ENCODE measurements at places on chromosomes 1 and 21.

- no peak for DNase-seq
These were observed 242.6 kb downstream of the PTPRU start for GRCh38 chr1:29478879-29479278.

DNA sequence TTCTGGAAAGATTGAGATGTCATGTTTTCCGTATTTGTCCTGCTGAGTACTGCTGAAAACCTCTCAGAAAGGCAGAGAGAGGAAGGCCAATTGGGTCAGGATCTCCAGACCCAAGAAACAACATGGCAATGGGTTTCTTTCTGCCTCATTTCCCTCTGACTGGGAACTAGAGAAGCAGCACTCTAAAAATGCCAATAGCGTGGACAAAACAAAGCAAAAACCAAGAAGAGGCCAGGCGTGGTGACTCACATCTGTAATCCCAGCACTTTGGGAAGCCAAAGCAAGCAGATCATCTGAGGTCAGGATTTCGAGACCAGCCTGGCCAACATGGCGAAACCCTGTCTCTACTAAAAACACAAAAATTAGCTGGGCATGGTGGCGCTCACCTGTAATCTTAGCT is 18.3 kb downstream of the TNFRSF9 start:
- DNase-seq, result peak; percentile 36

DNA sequence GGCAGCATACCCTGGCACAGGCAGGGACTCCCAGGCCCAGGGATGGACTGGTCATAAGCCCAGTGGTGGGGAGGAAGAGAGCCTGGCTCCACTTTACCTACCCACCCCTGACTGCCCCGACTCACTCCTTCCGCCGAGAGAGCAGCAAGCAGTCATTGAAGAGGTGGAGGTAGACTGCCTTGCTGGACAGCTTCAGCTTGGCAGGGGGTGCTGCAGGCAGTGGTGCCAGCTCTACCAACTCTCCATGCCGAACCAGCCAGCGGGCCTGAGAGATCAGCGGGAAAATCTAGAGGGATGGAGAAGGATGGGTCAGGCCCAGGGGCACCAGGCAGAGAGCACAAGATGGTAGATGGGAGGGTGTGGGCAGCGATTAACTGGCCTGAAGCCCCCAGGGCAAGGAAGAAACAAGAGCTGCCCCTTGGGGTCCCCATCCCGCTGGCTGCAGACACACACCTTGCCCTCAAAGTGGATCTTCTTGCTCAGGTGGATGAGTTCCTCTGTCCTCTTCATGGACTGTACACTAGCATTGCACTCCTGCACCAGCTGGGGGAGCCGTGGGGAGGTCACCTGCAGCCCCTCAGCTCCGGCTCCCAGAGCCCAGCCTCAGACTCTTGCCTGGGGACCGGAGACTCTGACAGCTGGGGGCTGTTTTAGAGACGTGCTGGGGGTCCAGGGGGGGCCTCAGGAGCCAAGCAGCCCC is 7.7 kb downstream of the ARHGEF19 start:
- peak; percentile 47 for DNase-seq

- DNase-seq, result no peak
These were observed 31.9 kb downstream of the PUM1 start for GRCh38 chr1:31033598-31033997.

GRCh38 chr1:164250365-164250764 is 308.6 kb upstream of the PBX1 start:
- no peak for DNase-seq

DNA sequence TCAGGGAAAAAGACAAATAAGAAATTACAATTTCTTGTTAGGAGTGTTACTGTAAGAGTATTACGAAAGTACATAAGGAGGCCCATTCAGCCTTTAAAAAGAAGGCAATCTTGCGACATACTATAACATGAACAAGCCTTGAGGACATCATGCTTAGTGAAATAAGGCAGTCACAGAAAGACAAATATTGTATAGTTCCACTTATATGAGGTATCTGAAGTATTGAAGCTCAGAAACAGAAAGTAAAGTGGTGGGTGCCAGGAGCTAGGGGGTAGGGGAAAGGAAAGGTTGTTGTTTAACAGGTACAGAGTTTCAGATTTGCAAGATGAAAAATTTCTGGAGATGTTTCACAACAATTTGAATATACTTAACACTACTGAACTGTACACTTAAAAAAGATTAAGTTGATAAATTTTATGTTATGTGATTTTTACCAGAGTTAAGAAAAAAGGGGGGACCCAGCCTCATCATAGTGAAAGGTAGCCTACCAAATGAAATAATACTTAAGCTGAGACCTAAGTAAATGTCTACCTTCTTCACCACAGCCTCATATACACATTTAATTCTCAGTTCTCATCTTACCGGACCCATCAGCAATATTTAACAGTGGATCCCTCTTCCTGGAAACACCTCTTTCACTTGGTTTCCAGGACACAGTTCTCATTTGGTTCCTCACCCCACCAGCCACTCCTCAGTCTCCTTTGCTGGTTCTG is 19.5 kb downstream of the USP24 start:
- peak; percentile 70 for DNase-seq

- DNase-seq, result no peak
These were observed 17.6 kb downstream of the SOD1 start for GRCh38 chr21:31677047-31677446.

- no peak for DNase-seq
These were observed 4.9 kb downstream of the MIA3 start for GRCh38 chr1:222622765-222623164.

- DNase-seq, result no peak
These were observed 35.3 kb upstream of the DNASE2B start for GRCh38 chr1:84363019-84363418.

GRCh38 chr1:229344139-229344538 is 1.3 kb upstream of the CCSAP start:
- no peak for DNase-seq

DNA sequence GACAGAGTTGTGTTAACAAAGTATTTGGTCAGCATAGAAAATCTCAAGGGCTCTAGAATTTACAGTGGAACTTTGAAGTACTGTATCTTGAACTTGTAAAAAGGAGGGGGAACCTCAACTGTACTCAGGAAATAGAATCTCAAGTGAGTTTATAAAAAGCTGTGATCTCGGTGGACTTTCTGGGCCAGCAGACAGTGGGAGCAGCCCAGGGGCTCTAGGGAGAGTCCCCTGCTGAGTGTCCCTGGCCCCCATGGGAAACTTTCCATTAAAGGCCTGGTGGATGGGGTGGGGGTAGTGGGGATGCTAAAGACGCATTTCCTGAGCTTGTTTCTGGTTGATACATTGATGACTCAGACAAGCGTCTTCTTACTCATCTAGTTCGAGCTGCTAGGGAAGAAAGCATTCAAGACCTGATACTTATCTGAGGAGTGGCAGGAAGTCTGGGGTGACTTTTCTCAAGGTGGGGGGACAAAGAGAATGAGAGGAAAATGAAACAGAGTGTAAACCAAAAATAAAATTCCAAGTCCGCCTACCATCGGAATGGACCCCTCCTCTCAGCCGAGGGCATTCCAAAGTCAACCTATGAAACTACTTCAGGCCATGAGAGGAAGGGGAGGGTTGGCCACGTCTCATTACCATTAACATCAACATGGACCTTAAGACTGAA is 65.5 kb downstream of the NID1 start:
- peak; percentile 97 for DNase-seq

GRCh38 chr21:34021726-34022125 is 51.7 kb upstream of the MRPS6 start:
- DNase-seq, result no peak

- DNase-seq, result no peak
These were observed 30.7 kb downstream of the SLC2A1 start for GRCh38 chr1:42927920-42928505.

DNA sequence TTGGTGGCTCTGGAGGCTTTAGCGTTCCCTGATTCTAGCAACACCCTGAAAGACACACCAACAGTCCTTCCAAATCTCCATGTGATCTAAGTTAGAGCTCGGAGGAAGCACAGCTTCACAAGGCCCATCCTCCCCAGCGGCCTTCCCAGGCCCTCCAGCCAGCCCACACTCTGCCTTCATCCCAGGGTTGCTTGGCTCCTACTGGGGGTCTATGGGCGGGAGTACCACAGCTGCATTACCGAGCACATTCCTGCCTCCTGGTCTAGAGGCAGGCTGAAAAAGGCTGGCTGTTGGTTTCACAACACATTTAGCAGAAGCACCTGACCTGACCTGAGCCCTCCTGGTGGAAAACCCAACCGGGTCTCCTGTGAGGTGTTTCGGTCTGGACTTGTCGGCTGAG is 54.7 kb upstream of the TRIM67 start:
- DNase-seq, result no peak

DNA sequence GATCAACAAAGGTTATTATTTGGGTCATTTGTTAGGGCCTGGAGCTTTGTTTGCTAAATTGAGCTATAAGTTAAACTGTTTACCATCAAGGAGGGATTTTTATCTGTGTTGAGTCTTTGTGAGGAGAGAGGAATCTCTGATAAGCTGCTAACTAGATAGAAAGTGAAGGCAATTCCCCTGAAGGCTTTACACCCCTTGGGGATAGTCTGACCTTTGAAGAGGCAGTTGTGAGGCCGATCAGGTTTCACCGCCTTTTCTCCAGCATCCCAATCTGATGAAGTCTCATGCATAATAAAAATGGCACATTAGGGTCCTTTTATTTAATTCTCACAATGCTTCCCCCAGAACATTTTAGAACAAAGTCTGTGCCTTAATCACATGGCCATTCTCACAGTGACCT is 21.8 kb downstream of the C1orf21 start:
- peak; percentile 11 for DNase-seq

GRCh38 chr1:55541296-55541695 is 326.1 kb upstream of the USP24 start:
- DNase-seq, result no peak

DNA sequence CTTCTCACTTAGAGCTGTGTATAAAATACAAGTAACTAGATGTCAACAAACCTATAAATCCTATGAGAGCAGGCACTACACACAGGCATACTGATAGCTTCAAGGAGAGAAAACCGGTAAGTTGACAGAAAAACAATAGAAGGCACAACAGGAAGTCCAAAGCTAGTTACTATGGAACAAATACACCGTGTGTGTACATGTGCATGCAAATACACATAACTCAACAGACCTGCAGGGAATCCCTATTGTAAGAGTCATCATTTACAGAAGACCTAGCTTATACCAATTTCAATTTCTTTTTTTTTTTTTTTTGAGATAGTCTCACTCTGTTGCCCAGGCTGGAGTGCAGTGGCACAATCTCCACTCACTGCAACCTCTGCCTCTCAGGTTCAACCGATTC is 26.3 kb downstream of the JAK1 start:
- DNase-seq, result no peak

GRCh38 chr1:4084048-4084431 is 184.0 kb upstream of the C1orf174 start:
- DNase-seq, result no peak

- DNase-seq, result peak; percentile 51
These were observed 25.0 kb upstream of the TSPAN2 start for GRCh38 chr1:115114308-115114707.

Measured in choroid plexus epithelial cell (primary cell).